ENCODE measurements at places on chromosomes 3 and 15. TPM values are rescaled to one million over a fixed set of nuclear protein-coding genes. Genes with fewer than 3 reads are reported as not detected.

DNA sequence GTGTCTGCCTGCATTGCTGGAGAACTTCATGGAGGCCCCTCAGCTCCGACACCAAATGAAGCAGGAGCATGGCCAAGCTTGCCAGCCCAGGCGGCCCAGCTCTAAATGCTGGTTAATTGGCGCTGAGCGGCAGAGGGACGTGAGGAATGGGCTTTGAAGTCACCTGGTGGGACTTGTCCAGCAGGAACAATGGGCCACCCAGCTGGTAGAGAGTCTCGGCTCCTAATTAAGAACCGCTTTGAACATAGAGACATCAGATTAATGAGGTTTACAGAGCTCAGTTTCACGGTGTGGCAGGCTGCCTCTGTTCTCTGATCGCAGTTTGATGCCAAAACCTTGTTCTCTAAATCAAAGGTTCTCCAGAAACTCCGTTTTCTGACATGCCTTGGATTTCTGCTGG is 77.5 kb upstream of the LINGO1 start:
- DNase-seq: no peak

DNA sequence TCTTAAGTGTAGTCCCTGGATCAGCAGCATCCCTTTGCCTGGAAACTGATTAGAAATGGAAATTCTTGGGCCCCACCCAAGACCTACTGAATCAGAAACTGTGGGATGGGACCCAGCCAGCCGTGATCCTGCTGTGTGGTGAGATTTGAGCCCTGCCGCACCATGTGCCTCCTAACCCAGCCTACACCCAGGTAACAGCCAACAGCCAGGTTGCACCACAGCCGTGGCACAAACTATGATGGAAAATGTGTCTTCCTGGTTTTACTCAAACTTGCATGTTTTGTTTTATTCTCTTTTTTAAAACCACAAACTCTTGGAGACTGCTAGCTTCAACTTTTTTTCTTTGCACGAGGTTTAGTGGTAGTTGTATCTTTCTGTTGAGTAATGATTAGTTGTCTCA is 2.6 kb downstream of the LIMD1 start:
- peak; percentile 25 for DNase-seq

DNA sequence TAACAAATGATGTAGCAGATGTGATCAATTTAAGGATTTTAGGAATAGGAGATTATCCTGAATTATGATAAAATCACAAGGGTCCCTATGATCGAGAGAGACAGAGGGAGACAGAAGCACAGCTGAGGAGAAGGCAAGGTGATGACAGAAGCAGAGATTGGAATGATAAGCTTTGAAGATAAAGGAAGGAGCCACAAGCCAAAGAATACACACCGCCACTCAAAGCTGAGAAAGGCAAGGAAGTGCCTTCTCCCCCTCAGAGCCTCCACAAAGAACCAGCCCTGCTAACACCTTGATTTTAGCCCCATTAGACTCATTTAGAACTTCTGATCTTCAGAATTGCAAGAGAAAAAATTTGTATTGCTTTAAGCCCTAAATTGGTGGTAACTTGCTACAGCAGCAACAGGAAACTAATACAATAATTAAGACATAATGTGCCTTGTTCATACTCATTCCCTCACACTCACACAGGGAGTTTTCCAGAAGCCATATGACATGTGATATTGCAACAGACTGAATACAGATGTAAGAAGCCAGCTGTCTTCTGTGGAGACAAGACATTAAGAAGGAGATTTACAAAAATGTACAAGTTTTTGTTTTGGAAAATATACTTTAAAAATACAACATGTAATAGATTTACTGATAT is 38.2 kb downstream of the TRANK1 start:
- no peak for DNase-seq

- DNase-seq: no peak
These were observed 3.0 kb downstream of the TRIM59 start for GRCh38 chr3:160446522-160447056.

- DNase-seq: no peak
These were observed 1.0 kb upstream of the ONECUT1 start for GRCh38 chr15:52790941-52791751.

- no peak for DNase-seq
These were observed 299.2 kb upstream of the THRB start for GRCh38 chr3:24793896-24794295.

Gene TRIM71
- total RNA-seq: not detected

Gene LDHAL6B
- not detected for total RNA-seq

DNA sequence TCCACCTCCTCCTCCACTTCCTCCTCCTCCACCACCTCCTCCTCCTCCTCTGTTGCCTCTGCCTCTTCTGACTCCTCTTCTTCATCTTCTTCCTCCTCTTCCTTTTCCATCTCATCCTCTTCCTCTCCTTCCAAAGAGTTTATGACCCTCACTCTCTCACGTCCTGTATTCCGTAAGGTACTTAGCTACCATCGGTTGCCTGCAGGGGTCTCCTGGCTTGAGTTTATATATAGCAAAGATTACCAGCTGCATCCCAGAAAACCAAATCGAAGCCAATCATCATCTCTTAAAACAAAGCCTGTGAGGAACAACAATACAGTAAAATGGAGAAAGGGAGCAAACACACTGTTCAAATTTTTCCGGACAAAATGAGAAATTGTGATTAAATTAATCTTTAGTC is 317.4 kb downstream of the C3orf38 start:
- DNase-seq: no peak
